T follicular helper cell (primary cell): ENCODE measurements at places on chromosomes 5 and 9.

DNA sequence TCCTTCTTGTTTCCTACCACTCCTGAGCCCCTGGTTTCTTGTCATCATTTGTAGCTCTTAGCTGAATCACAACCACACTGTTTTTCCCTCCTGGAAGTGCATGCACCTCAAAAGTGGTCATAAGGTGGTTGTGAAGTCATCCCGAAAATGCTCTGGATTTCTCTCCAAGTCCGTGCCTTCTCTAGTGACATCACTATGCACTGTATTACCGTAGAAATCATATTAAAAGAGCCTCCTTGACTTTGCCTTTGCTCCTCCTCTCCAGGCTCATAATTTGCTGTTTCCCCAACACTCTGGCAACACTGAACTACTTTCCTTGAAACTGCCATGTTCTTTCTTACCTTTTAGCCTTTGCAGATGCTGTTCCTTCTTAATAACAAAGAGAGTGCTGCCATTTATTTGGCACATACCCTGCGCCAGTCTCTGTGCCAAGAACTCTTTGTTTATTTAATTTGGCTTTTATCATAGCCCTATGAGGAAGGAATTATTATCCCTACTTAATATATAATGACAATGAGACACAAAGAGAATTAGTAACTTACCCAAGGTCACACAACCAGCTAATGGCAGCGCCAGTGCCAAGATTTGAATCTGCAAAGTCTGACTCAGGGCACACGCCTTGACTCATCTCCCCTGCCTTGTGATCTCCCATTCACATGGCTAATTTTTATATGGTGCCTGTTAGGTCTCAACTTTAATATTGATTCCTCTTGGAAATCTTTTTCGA is 115.4 kb downstream of the KIF4B start:
- DNase-seq, result no peak

DNA sequence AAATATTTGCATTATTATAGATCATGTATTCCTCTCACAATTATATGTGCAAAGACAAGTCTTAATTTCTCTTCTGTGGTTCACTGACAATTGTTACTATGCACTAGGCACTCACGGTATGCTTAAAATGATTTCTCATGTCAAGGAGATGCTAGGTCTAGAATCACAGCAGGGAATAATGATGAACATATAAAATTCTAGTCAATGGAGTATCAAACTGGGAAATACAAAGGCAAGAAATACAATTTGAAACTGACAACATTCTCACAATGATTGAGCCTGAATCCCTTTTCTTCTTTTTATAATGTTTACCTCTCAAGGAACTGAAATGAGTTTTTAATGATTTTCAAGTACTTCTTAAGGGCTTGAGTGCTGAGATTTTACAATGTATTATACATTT is 302.3 kb upstream of the GRAMD2B start:
- no peak for DNase-seq

DNA sequence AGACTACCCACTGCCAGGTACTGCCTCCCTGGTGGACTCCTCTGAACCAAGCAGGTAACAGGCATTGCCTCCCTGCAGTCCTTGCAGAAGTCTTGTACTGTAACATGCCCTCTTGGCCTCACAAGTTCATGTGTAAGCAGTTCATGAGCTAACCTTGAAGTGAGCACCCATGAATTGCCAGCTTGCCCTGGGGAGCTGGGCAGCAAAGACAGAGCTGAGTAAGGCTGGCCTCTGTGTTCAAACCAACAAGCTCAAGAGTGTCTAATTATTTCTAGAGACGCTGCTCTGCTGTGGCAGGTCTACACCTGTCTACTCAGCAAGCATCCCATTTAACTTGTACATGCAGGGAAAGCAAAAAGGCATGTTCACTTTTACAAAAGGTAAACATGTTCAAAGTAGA is 113.5 kb downstream of the FEM1C start:
- DNase-seq, result no peak

DNA sequence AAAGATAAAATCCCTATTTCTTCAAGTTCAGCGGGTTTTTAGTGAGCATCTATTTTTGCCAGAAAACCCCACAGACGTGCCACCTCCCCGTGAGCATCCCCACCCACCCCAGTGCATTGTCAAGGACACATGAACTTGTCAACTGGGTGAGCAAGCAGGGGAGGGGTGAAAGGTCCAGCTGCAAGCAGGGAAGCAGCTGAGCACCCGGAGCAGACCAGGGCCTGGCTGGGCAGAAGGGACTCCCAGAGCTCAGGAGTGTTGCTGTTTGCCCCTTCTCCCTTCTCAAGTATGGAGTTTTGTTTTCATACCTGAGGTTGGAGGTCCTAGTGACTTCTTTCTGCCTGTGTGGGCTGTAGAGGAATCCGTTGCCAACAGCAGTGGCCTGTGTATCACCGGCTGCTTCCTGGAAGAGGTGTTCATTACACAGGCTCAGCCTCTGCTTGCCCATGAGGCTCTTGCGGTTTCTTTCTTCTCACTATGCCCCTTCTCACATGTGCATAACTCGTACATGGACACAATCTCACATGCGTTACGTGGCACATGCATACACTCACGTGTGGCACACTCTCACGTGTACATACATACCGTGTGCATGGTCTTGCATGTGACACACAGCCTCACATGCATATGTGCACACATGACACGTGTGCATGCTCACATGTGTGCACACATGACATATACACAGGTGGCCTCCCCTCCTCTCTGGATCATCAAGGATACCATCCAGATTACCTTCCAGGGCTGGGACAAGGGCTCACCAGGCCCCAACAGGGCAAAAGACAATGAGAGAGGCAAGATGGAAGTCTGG is 126.7 kb downstream of the MVB12B start:
- no peak for DNase-seq

GRCh38 chr5:17769277-17769676 is 135.0 kb downstream of the TAF11L14 start:
- no peak for DNase-seq

DNA sequence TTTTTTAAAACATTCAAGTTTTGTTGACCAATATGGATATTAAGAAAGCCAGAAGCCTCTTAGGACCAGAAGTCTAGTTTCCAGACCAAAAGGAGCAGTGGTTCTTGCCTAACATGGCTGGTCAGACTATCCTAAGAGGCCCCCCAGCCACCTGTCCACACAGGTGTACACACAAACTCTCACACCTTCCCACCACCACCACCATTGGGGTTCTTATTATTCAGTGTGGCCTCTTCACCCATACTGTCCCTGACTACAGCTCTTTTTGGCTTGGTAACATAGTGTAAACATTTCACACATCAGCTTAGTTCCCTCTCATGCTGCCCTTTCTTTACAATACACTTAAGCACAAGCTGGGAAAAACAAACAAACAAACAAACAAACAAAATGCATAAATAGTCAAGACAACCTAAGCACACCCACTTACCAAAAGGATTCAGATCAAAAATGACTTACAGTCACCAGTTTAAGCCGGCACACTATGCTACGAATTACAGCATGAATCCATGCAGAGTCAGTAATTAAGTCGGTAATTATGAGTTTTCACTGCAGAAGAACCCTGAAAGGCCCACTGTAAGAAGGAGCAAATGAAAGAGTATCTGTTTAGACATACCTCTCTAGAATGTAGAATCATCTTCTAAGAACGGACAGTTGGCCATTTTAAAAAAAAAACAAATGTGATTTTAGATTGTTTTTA is 9.5 kb downstream of the LHFPL2 start:
- DNase-seq, result no peak

DNA sequence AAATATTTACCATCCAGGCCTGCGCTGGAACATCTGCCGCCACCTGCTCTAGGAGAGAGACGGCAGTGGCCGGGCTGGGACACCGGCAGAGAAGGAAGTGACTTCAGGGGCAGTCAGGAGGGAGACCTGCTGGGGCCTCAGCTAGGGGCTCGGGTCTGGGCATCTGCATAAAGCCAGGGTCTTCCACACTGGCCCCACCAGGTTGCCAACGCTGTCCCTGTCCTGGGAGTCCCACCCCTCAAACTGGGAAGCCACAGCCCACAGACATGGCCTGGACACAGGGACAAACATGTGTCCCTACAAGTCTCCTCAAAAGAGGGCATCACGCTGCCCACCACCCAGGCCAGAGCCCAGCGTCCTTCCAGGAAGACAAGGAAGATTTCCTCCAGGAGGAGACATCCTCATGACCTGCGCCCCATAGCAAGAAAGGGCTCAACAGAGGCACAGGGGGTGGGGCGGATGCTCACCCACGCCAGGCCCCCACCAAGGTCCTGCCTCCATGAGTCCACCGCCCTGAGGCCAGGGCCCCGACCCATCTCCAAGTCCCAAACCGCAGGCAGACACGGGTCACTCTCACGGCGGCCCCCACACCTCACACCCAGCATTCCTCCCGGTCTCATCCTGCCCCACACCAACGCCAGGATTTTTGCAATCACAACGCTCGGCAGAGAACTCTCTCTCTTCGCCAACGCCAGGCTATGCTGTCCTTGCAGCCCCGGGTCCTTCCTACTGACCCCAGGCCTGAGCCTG is 9.0 kb downstream of the VAV2 start:
- no peak for DNase-seq

- no peak for DNase-seq
Measured at GRCh38 chr5:2675548-2675947, 75.9 kb downstream of the IRX2 start.

DNA sequence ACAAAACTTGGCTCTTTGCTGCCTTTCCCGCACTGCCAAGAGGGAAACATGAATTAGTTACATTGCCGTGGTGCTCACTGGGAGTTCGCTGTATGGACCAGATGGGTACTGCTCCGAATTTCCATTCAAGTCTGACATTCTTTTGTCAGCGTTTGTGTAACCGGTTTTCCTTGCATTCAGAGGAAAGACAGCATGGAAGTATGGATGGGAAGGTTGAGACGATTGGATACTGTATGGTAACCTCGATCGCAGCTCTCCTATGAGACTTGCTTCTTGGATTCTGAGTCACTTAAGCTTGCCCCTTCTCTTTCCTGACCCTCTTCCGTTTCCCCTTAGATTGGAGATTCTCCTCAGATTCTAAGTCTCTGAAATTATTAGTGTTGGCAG is 625 bp upstream of the UBLCP1 start:
- DNase-seq, result no peak

DNA sequence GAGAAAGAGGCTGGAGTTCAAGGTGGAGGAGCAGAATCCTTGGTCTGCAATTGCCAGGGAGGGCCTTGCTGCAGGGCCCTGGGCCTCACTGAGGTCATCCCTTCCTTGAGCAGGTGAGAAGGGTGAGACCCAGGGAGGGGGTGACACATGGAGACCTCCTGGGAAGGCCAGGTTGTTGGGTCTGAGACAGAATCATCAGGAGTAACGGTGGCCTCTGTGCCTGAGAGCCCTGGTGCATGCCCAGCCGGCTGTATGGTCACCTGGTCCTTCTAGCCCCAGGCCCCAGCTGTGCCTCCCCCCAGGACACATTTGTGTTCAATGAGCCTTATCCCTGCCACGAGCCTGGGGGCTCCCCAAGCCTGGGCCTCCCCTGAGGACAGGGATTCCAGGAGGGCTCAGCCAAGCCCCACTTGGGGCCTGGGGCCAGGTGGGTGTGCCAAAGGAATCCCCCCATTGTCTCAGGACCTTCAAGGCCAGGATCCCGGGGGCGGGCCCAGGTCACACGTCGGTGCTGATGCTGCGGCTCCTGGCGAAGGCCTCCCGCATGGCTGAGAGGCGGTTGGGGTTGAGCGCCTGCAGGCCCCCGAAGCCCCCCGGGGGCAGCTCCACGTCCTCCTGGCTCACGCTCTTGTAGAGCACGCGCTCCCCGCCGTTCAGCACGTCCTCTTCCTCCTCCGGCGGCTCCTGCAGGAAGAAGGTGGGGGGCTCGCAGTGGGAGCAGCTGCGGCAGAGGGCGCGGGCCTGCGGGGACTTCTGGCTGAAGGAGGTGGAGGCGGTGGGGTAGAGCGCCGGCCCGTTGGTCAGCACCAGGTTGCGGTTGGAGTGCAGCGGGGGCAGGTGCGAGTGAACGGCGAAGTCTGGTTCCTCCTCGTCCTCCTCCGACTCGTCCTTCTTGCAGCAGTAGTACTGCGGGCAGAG is 30.4 kb downstream of the FAM163B start:
- DNase-seq, result no peak

DNA sequence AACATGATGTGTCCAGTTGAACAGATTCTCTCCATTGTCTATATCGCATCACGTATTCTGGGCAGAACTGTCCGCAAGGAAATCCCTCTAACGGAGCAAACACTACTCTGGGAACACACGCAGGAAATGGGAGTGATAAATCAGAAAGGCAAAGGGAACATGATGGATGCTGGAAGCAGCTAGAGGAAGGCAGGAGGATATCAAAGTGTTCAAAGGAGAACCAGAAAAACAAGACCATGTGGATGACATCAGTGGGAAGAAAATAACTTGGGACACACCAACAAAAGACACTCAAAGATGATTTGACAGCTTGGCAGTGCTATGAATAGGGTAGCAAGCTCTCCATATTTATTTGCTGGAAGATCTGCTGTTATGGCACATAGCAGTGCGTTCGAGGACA is 142.9 kb downstream of the PLK2 start:
- DNase-seq, result no peak

DNA sequence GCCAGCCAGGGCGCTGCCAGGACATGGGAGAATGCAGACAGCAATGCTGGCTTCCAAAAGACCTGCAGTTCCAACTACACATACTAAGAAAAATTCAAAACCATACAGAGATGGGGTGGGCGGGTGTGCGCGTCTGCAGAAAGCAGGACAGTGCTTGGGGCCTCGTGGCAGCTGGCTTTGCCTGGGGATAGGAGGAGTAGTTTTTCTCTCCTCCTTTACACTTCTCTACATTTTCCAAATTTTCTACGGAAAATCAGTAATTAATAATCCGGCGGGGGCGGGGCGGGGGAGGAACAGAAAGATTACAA is 43.6 kb upstream of the SARDH start:
- no peak for DNase-seq
